ENCODE measurements at places on chromosomes 2 and 18. TPM values are rescaled to one million over a fixed set of nuclear protein-coding genes. Genes with fewer than 3 reads are reported as not detected.

The PCARE gene
- total RNA-seq = not detected

The PRSS56 gene
- total RNA-seq = not detected

The EVA1A gene
- total RNA-seq = 39.2 TPM

The ZNF519 gene
- total RNA-seq = 5.5 TPM

The ABCA12 gene
- total RNA-seq = 0.28 TPM

The SLC14A1 gene
- 135 TPM for total RNA-seq

Measured in smooth muscle cell of the umbilical artery (primary cell).